Thymus (tissue), 14 donors: ENCODE measurements at places on chromosomes 12 and 14.

GRCh38 chr14:51317373-51317772, 77.3 kb downstream of the TMX1 start:
- DNase-seq = no peak

DNA sequence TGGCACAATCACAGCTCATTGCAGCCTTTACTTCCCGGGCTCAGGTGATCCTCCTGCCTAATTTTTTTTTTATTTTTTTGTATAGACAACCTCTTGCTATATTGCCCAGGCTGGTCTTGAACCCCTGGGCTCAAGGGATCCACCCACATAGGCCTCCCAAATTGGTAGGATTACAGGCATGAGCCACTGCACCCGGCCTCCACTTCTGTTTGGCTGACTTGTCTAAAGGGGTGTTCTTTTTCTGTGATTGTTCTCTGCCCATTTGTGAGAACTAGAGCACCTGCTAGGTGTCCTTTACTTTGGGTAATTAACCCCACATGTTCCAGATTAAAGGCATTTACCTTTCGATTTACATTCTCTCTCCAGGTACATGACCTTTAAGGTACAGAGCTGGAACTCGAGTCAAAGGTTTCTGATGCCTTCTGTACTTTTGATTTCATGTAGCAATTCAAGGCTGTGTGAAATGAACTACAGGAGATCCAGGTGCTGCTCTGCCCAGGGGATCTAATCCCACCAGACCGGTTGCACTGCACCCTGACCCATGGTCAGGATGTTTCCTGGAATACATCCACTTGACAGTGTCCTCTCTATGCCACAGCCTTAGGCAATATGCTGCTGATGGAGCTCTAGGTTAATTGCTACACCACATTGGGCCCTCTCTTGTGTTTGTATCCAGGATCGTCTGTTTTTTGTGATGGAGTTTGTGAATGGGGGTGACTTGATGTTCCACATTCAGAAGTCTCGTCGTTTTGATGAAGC, 163.6 kb downstream of the PRKCH start:
- DNase-seq = no peak

DNA sequence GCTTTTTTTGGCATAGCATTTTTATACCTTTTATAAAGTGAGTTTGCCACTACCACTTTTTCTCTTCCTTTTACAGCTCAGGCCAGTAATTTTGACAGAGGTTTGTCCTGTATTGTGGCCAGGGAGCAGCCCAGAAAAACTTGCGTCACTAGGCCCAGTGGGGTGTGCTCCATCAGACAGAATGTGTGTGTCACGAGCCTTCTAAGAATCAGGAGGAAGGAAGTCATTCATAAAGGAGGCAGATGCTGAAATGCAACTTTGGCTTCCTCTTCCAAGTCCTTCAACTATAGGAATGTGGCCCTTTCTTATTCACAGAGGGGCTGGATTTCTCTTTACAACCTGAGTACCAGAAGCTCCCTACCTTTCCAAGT, 10.1 kb upstream of the RAB35 start:
- DNase-seq = no peak

DNA sequence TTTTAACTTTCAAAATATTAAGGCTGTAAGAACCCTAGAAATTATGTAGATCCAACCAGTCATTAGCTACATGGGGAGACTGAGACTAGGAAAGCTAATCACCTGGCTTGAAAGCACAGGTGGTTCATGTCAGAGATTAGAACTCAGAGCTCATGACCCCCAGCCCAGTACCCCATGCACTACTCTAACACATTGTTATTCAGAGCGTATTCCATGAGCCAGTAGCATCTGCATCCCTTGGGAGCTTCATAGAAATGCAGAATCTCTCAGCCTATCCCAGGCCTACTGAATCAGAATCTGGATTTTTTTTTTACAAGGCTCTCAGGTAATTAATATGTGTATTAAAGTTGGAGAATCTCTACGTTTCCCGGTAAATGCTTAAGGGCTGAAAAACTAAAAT, 161.7 kb downstream of the BTG1 start:
- no peak for DNase-seq

GRCh38 chr12:15749937-15750336, 39.3 kb downstream of the EPS8 start:
- DNase-seq = no peak

- no peak for DNase-seq
Measured at GRCh38 chr14:93456356-93456755, 25.6 kb downstream of the UNC79 start.

- DNase-seq = no peak
Measured at GRCh38 chr14:56115976-56116893, 2.0 kb upstream of the PELI2 start.

DNA sequence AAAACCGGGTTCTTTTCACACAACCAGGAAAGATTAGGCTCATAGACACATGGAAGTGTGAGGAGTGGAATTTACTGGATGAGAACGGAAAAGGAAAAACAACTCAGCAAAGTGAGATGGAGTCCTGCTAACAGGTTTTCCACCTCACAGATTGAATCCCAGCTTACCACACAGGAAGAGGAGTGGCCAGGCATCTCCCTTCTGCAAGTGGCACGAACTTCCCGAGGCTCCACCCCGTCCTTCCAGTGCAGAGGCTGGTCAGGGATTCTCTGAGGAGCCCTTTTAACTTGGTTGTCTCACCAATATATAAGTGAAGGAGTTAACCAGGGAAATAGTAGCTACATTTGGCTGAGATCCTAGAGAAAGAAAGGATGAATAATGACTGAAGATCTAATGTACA, 102.8 kb downstream of the SCAF11 start:
- no peak for DNase-seq

- DNase-seq = no peak
Measured at GRCh38 chr12:14710632-14711320, 14.4 kb upstream of the GUCY2C start.

DNA sequence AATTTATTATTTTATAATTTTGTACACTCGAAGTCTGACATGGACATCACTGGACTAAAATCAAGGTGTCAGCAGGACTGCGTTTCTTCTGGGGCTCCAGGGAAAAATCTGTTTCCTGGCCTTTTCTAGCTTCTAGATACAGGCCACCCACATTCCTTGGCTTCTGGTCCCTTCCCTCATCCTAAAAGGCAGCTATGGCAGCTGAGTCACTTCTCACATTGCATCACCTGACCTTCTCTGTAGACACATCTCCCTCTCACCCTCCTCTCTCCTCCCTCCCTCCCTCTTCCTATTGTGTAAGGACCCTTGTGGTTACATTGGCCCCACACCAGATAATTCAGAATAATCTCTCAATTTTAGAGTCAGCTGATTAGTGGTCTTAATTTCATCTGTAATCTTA, 92.4 kb downstream of the RPS6KA5 start:
- DNase-seq = no peak

GRCh38 chr12:11729008-11729407, 79.5 kb downstream of the ETV6 start:
- peak; percentile 85 for DNase-seq

GRCh38 chr14:69281450-69282169, 21.7 kb downstream of the GALNT16 start:
- DNase-seq = no peak
